Caco-2 (cell line): ENCODE measurements at places on chromosomes 7 and 10. TPM values are rescaled to one million over a fixed set of nuclear protein-coding genes. Genes with fewer than 3 reads are reported as not detected.

DNA sequence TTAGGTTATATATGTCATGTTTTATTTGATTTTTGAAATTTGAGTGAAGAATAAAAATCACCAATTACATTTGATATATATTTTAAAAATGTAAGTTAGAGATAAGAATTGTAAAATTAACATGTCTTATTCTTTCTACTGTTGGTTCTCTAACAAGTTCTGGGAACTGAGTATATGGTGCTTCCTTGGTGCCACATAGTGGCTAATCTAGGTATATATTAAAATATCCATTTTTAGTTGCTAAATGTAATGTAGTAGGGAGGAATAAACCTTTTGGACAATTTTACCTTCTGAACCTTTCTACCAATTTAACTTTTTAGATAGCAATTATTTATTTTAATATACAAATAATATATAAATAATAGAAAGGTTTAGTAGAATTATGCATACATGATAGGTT lies 17.5 kb downstream of the CFAP69 start:
- H3K4me3 ChIP-seq = no peak overlapping the region
- H3K4me1 ChIP-seq = peaks cover 9% of the 10 kb centered on the region
- no peaks in the 10 kb centered on the region for H3K36me3 ChIP-seq

DNA sequence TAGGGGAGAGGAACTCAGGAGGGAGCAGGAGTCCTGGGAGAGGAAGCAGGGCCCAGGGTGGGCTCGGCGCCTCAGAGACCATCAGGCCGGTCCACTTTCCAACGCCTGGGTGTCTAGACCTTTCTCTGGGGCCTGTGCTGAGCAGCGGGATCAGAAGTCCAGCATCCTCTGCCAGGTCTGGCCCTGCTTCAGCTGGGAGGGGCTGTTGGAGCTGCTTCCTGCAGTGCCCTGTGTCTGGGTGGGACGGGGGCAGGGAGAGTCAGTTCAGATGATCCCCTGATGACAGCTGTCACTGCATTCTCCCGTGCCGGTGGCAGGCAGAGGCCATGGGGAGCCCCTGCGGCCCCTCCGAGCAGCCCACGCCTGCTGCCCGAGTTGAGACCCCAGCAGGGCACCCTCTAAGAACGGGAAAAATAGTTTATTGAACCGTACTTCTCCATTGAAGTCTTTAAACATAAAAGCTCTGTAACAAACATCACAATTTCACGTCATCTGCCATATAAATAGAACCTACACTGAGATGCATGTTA lies 23.3 kb downstream of the AP5Z1 start:
- no peak overlapping the region for H3K4me3 ChIP-seq
- no peak for DNase-seq
- no peak overlapping the region for H3K27ac ChIP-seq
- no peaks in the 10 kb centered on the region for H3K27me3 ChIP-seq
- peaks cover 10% of the 10 kb centered on the region for H3K4me1 ChIP-seq

PIP4K2A gene
- 25.2 and 26.9 TPM in 2 replicates for total RNA-seq

- no peaks in the 10 kb centered on the region for H3K27me3 ChIP-seq
- H3K4me1 ChIP-seq = no peaks in the 10 kb centered on the region
- H3K36me3 ChIP-seq = no peaks in the 10 kb centered on the region
- no peak overlapping the region for H3K4me3 ChIP-seq
- no peak overlapping the region for H3K27ac ChIP-seq
These were observed 61.2 kb upstream of the FAM20C start for GRCh38 chr7:130875-131780.

- H3K27me3 ChIP-seq = no peaks in the 10 kb centered on the region
- no peak overlapping the region for H3K27ac ChIP-seq
- DNase-seq = no peak
- no peaks in the 10 kb centered on the region for H3K4me1 ChIP-seq
These were observed 430.6 kb upstream of the KCND2 start for GRCh38 chr7:119842337-119842736.

DNA sequence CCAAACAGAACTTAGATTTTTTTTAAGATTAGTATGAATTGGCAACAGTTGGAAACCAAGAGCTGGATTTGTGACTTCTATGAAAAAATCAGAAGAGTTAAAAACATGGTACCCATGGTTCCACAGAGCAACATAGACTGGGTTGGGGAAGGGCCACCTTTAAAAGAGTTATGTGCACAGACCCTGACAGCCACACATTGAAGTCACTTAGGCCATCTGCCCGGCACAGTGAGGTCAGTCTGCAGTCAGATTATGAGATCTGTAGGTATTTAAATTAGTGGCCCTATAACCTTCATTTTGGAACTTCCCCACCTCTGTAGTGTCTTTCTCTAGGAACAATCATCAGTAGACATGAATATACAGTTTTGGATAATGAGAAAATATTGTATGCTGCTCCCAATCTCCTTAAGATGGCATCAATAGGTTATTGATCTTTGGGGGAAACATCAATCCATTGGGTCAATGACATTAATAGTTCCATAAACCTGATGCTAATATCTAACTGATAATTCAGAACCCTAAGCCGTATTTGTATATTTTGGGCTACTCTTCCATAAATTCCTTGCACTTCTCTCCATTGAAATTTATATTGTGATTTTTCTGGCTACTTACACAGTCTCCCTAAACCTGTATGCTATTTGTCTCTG lies 7.0 kb downstream of the ANKRD1 start:
- H3K4me3 ChIP-seq = no peak overlapping the region
- peaks cover 17% of the 10 kb centered on the region for H3K4me1 ChIP-seq
- no peak overlapping the region for H3K27ac ChIP-seq
- H3K27me3 ChIP-seq = no peaks in the 10 kb centered on the region

DLX6 gene
- total RNA-seq = 3.5 and 3.9 TPM in 2 replicates

DNA sequence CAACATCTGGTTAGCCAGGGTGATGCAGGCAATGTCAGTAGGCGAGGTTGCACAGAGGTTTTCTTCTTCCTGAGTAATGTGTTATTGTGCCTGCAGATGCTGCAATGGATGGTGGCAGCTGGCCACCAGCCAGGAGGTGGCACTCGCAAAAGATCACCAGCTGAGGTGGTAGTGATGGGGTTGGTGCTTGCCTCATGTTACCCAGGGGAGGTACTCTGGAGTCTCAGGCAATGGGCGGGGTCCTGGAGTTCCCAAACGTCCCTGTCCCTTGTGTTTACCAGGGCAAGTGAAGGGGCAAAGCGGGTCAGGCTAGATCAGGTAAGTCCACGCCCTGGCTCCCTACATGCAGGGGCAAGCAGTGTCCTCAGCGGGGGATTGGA lies 21.1 kb downstream of the CLRN3 start:
- no peaks in the 10 kb centered on the region for H3K36me3 ChIP-seq
- H3K27me3 ChIP-seq = no peaks in the 10 kb centered on the region
- DNase-seq = no peak
- no peak overlapping the region for H3K27ac ChIP-seq
- H3K4me1 ChIP-seq = 0 out of 2 replicates have a peak, but pooled peaks cover 6% of the 10 kb centered on the region
- no peak overlapping the region for H3K4me3 ChIP-seq

GRCh38 chr10:51201947-51202346 lies 127.7 kb downstream of the PRKG1 start:
- H3K4me3 ChIP-seq = no peak overlapping the region
- H3K36me3 ChIP-seq = no peaks in the 10 kb centered on the region
- no peaks in the 10 kb centered on the region for H3K27me3 ChIP-seq
- no peak overlapping the region for H3K27ac ChIP-seq
- H3K4me1 ChIP-seq = no peaks in the 10 kb centered on the region

GRCh38 chr7:64685741-64686140 lies 19.8 kb downstream of the ZNF107 start:
- H3K4me3 ChIP-seq = no peak overlapping the region
- H3K36me3 ChIP-seq = peaks cover 6% of the 10 kb centered on the region
- no peaks in the 10 kb centered on the region for H3K27me3 ChIP-seq
- H3K4me1 ChIP-seq = 0 out of 2 replicates have a peak, but pooled peaks cover 5% of the 10 kb centered on the region
- H3K27ac ChIP-seq = no peak overlapping the region

NYAP1 gene
- total RNA-seq = 1.3 and 1.7 TPM in 2 replicates
